ENCODE measurements at places on chromosomes 5 and 9.

GRCh38 chr5:133289686-133290367, 238.0 kb downstream of the HSPA4 start:
- no peak for DNase-seq

GRCh38 chr9:131709771-131710431, 30.0 kb downstream of the RAPGEF1 start:
- no peak for DNase-seq

- DNase-seq = no peak
Measured at GRCh38 chr5:175070283-175070682, 345.9 kb downstream of the MSX2 start.

DNA sequence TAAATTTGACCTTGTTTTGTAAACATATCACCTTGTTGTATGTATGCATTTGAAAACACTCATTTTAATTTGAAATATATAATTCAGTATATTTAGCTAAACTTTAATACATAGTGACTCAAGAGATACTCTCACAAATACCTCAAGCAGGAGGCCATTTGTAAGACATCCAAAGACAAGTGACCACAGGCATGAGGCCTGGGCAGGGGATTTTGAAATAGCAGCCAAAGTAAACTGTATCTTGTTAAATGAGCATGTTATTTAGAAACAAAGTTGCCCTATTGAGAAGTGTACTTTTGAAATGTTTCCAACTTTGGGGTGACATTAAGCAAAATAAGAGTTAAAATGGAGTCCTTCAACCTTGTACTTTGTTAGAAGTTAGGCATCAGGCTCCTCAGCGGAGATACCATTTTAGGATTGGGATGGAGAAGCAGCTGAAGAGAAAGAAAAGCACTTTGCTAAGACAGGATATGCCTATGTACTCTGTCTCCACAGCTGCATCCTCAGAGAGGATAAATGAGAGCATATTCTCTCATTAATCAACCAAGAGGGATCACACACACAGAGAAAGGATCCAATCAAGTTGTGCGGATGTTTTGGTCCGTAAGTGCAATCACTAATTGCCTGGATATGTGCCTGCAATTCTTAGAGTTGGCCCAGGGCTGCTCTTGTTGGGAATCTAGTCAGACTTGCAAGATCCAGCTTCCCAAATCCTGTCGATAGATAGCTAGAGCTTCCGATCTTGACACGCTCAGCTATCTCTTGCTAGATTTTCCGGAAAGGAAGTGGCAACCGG, 157.5 kb upstream of the HAPLN1 start:
- no peak for DNase-seq

GRCh38 chr5:35152733-35153132, 77.6 kb downstream of the PRLR start:
- no peak for DNase-seq

DNA sequence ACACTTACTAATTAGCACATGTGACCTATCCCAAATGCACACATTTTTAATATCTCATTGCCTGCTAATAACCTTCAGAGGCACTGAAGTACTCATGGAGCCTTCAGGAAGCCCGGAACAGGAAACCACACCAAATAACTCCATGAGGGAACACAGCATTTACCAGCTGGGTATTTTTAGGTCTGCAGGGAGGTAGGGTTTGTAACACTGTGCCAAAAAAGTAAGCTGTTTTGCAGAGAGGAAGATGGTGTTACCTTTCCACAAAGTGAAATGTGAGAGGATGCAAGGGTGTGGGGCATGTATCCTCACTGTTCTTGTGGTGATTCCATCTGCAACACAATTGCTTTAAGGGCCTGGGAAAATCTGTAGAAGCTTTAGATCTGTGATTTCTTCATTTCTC, 64.4 kb downstream of the NUDT12 start:
- DNase-seq = no peak

- DNase-seq = no peak
Measured at GRCh38 chr5:125874717-125875116, 548.5 kb upstream of the GRAMD2B start.

DNA sequence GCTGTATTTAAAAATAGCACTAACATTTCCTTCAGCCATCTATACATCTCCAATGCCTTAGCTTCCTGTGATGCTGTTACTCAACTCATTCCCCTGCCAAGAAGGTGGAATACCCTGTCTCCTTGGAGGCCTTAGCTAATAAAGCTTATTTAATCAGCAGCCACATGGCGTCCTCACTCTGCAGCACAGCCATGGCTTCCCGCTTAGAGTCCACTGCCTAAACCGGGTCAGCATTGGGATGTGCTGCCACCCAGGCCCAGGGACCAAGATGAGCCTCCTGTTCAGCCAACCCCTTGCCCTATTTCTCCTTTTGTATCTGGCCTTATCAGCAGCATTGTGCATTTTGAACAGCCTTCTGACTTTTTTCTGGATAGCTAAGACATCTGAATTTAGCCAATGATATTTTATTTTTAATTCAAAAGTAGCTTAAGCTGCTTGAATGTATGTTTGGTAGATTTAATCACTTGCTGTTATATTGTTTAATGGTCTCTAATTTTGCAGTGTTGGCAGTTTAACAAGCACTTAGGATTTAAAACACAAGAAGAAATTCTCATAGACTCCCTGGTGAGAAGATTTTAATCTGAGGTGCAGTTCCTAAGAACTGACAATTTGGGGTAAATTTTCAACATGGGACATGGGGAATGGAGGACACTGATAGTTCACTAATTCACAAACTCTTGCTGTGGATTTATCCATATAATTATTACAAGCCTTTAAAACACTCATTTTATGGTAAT, 113.0 kb downstream of the RPS23 start:
- DNase-seq = no peak

DNA sequence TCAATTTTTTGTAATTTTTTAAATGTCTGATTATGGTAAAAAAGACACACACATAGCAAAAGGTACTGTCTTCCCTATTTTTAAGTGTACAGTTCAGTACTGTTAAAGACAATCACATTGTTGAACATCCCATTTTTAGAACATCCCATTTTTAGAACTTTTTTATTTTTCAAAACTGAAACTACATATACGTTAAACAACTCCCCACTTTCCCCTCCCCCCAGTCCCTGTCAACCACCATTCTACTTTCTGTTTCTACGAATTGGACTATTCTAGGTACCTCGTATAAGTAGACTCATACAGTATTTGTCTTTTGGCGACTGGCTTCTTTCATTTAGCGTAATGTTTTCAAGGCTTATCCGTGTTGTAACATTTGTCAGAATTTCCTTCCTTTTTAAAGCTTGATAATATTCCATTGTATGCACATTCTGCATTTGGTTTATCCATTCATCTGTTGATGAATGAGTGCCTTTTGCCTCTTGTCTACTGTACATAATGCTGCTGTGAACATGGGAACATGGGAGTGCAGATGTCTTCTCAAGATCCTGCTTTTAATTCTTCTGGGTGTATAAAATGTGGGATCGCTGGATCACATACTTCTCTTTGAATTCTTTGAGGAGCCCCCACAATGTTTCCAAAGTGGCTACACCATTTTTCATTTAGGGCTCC, 154.0 kb downstream of the PIK3R1 start:
- DNase-seq = peak; percentile 33

GRCh38 chr9:82242285-82242963, 253.9 kb downstream of the SPATA31D1 start:
- no peak for DNase-seq

GRCh38 chr5:41115281-41115680, 44.1 kb upstream of the MROH2B start:
- DNase-seq = no peak

GRCh38 chr9:107918749-107919148, 429.2 kb upstream of the KLF4 start:
- no peak for DNase-seq

- DNase-seq = no peak
Measured at GRCh38 chr5:125564317-125564975, 818.0 kb upstream of the ZNF608 start.

- DNase-seq = no peak
Measured at GRCh38 chr9:127796852-127797370, 5.8 kb upstream of the FPGS start.

DNA sequence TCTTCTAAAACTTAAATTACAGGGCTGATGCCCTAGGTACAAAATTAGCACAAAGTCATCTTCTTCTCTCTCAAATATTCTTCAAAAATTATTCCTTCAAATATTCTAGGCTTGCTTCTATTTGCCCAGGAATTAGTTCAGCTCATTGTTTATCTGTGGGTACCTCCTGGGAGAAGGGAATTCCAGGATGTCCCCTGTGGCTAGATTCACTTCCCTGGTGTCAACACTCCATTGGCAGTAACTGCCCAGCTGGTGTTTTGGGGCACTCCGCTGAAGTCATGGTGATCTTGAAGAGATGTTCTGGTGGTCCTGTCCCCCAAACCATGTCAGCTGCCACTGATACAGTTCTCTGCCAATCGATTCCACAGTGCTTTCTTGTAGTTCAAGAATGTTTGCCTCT, 26.2 kb upstream of the TGFBR1 start:
- DNase-seq = no peak

- no peak for DNase-seq
Measured at GRCh38 chr9:113888336-113888735, 12.2 kb downstream of the ZNF618 start.

GRCh38 chr5:173178369-173178910, 34.1 kb downstream of the BNIP1 start:
- DNase-seq = no peak

DNA sequence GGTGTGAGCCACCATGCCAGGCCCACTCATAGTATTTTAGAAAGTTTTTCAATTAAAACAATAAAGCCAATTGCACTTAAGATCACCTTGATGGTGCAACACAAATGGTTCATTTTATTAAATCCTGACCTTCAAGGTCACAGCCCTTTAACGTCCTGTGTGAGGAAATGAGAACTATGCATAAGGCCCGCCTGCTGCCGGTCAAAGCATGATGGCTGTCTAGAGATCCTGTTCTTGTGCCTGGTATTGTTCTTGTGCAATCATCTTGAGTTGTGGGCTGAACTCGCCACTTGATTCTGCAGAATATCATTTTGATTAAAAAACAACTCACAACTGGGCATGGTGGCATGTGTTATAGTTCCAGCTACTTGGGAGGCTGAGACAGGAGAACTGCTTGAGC, 43.6 kb upstream of the FBXW11 start:
- no peak for DNase-seq

- no peak for DNase-seq
Measured at GRCh38 chr9:88179062-88179521, 40.8 kb upstream of the SPATA31C2 start.

- no peak for DNase-seq
Measured at GRCh38 chr9:90969021-90969675, 167.5 kb downstream of the SYK start.

GRCh38 chr9:123678878-123679329, 251.0 kb downstream of the DENND1A start:
- DNase-seq = no peak

DNA sequence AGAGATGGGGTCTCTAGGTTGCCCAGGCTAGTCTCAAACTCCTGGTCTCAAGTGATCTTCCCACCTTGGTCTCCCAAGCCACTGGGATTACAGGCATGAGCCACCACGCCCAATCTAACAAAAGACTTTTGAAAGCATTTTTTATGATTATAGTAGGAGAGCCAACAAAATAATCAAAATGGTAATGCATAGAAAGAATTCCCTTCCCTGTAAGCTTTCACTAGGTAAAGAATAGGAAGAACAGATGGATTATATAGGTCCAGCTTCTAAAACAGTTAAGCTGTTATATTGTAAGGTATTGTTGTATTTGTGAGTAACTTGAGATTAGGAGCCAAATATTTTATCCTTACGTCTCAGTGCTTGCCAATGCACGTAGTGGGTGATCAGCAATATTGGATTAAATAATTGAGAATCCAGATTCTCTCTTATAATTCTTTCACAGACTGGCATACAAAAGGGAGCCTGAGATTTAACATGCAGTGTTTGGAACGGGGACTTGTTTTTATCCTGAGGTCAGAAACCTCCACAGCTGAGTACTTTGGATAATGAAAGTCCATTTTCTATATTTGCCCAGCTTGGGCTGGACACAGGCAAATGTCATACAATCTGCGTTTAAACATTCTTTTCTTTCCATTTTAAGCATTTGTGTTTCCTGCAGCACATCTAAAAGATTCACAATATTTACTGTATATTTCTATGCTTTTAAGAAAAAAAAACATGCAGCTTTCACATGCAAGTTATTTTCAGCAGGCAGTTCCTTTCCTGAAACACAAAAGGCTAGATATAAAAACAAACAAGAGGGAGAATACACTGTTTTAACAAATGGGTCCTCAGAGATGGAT, 238.4 kb downstream of the ARRDC3 start:
- DNase-seq = no peak

- DNase-seq = no peak
Measured at GRCh38 chr9:9961934-9962333, 650.9 kb downstream of the PTPRD start.

DNA sequence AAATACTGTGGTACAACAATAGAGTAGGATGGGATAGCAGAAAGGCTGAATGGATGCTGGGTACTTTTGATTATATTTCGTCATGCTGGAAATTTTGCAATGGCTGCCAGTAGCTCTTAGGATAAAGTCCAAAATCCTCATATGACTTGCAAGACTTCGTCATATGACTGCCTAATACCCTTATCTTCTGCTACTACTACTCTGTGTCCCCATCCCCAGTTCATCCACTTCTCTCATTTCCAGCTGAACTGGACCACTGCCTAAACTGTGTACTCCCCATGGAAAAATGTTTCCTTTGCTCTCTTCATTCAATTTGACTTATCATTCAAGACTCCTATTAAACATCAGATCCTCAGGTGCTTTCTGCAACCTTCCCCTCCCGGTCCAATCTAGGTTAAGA, 212.9 kb downstream of the BRINP1 start:
- DNase-seq = no peak

GRCh38 chr5:169164481-169164925, 136.4 kb downstream of the SLIT3 start:
- DNase-seq = no peak

GRCh38 chr5:172886974-172887501, 53.0 kb downstream of the ERGIC1 start:
- DNase-seq = no peak

- DNase-seq = no peak
Measured at GRCh38 chr5:122142480-122143164, 13.3 kb downstream of the ZNF474 start.

DNA sequence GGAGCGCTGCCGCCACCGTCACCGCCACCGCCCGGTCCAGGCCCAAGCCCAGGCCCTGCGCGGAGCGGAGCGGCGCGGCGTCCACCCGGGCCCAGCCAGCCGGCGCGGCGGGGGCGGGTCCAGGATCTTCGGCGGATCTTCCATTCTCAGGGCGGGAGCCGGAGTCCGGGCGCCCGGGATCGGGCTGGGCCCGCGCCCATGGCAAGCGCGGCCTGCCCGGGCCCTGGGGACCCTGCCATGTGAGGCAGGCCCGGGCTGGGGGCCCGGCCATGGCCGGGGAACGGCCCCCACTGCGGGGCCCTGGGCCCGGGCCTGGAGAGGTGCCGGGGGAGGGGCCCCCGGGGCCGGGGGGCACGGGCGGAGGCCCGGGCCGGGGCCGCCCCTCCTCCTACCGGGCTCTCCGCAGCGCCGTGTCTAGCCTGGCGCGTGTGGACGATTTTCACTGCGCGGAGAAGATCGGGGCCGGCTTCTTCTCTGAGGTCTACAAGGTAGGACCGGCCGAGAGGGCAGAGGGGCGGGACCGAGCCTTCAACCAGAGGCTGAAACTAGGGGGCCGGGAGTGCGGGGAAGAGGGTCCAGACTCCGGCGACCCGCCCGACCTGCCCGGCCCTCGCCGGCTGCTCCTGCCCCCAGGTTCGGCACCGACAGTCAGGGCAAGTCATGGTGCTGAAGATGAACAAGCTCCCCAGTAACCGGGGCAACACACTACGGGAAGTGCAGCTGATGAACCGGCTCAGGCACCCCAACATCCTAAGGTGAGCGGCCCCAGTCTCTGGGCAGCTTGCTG, 482 bp downstream of the TESK1 start:
- no peak for DNase-seq
